ENCODE measurements at places on chromosomes 1 and 21.

- DNase-seq = no peak
Measured at GRCh38 chr1:105294838-105295237, 1545.1 kb downstream of the AMY1C start.

DNA sequence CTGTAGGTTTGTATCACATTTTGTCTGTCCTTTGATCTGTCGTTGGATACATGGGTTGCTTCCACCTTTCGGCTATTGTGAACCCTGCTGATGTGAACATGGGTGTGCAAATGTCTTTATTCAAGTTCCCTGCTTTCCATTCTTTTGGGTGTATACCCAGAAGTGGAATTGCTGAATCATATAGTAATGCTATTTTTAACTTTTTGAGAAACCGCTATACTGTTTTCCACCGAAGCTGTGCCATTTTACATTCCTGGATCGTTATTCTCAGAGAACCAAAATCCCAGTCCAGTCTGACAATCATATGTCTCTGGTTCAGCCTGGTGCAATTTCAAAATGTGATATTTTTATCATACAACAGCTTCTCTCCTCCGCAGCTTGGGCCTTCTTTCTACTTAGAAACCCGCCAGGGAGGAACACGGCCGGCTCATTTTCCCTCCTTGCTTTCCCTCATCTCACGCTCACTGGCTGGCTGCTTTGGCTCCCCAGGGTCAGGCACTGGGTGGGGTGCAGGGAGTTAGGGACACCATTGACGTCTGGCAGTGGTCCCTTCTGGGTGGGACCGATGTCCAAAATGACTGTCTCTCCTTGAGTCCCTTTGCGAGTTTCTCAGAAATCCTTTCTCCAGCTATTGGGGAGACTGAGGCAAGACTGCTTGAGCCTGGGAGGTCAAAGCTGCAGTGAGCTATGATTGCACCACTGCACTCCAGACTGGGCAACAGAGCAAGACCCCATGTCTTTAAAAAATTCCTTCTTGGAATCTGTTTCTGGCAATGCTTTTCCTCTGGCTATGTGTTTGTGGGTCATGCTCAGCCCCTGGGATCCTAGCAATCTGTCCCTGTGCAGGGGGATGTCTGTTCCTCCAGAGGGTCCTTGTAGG, 73.5 kb upstream of the AKT3 start:
- no peak for DNase-seq

DNA sequence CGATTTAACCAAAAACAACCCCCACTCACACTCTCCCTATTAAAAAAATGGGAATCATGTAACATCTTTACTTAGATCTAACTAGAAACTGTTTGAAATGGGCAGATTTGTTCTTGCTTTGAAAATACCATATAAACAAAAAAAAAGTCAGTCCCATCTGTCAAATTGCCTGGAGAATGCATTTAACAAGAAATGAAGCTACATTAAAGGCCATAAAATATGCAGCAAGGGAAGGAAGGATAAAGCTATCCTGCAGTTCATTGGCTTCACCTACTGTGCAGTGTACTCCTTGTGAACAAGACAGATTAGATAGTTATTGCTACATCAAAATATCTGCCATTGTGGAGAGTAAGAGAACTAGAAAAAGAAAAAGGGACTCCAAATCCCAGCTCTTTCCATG, 160.5 kb downstream of the LRRC7 start:
- DNase-seq = no peak

- no peak for DNase-seq
Measured at GRCh38 chr1:39474810-39475209, 16.6 kb upstream of the BMP8A start.

GRCh38 chr1:240500647-240501046, 111.3 kb downstream of the GREM2 start:
- DNase-seq = no peak

GRCh38 chr1:95916616-95917015, 682.6 kb downstream of the RWDD3 start:
- no peak for DNase-seq

DNA sequence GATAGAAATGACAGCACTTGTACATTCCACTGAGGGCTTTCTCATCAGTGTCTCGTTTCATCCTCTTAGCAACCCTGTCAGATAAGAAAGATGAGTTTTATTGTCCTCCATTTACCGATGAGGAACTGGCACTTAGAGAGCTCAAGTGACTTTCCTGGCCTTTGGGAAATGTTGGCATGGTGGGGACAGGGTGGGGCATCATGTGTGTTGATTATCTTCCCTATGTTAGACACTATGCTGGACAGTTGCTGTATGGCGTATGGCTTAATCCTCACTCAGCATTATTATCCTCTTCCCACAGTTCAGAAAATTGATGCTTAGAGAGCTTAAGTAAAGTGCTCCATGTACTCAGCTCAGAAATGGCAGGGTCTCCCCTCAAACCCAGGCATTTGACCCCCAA, 163.2 kb downstream of the CAMTA1 start:
- DNase-seq = no peak

GRCh38 chr1:111507411-111508201, 4.2 kb upstream of the ADORA3 start:
- DNase-seq = peak; percentile 99

GRCh38 chr1:113742515-113742914, 16.8 kb downstream of the PHTF1 start:
- no peak for DNase-seq

GRCh38 chr1:45846931-45847330, 43.5 kb downstream of the MAST2 start:
- DNase-seq = no peak

DNA sequence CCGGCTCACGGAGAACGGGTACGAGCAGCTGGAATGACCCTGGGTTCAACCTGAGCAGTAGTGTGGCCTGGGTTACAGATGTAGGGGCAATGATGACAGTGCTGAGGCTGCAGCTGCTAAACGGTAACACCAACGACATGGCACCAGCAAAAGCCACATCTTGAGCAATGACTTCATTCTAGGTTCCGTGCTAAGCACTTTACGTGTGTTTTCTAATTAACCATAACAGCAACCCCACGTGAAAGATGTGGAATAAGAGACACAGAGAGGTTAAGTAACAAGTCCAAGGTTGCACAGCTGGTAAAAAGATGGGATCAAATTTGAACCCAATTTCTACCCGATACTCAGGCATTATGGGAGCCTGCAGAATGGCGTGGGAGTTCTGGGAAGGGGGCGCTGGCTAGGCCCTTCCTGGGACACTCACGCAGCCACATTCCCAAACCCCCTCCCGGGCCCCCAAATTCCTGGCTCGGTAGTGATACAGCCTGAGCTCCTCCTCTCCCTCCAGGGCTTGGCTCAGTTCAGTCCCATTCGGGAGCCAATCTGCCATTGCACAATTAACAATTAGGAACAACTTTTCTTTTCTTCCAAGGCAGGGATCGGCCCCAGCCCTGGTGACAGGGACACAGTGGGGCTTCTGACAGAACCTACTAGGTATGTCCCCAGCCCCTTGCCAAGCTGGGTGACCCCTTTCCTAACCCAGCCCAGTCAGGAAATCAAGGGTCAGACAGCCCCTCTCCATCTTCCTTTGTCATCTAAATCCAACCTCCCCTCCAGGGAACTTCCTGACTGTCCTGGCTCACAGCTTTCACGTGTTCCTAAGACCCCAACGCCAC, 23.8 kb upstream of the ECE1 start:
- peak; percentile 88 for DNase-seq

DNA sequence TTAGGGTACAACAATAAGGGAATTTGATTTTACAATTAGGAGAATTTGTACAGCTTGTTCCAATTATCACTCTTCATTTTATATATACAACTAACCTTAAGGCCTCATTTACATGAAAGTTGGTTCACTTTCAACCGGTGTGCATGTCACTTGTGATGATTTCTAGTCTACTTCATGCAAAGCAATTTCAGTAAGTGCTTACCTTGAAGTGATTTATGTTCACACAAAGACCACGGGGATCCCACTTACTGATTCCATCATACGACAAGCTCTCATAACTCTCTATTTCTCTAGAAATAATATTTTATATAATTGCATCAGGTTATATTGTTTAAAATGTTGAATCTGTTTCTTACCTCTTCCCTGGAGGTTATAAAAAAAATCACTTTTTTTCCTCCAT, 100.3 kb upstream of the CHODL start:
- DNase-seq = no peak

- DNase-seq = no peak
Measured at GRCh38 chr1:179305450-179305849, 11.9 kb downstream of the SOAT1 start.

GRCh38 chr1:34928066-34928696, 1.3 kb downstream of the DLGAP3 start:
- no peak for DNase-seq

GRCh38 chr1:91325456-91325855, 79.2 kb downstream of the HFM1 start:
- DNase-seq = no peak

- no peak for DNase-seq
Measured at GRCh38 chr1:44049839-44050238, 18.6 kb upstream of the SLC6A9 start.

DNA sequence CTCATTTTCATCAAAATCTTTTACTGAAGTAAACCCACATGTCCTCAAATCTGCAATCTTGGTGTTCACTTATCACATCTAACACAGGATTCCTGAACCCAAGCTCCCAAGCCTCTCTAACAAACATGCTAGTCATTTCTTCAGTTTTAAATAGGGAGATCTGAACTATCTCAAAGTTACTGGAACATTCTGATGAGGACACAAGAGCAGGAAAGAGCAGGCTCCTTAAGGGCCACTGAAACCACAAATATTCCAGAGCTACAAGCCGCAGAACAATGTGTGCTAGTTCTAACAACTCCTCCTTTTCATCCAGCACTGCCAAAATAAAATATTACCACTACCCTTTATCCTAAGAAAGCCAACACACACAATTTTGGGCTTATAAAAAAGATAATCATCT, 38.9 kb downstream of the WARS2 start:
- no peak for DNase-seq

DNA sequence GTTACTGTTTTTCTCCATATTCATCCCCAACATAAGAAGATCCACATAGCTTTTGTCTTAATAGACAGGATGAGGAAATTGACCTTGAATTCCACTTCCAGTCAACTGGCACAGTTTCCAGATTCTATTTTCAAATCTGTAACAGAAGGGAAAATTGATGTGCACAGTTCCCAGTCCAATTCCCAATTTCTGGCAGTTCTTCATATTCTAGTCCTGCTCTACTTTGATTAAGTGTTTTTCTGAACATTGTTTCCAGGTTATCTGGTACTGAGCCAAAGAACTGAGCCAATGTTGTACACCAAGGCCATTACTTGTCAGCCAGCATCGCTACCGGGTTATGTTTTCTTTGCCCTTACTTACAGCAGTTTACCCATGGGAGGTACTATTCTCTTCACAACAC, 1755.4 kb downstream of the PLA2G4A start:
- no peak for DNase-seq

DNA sequence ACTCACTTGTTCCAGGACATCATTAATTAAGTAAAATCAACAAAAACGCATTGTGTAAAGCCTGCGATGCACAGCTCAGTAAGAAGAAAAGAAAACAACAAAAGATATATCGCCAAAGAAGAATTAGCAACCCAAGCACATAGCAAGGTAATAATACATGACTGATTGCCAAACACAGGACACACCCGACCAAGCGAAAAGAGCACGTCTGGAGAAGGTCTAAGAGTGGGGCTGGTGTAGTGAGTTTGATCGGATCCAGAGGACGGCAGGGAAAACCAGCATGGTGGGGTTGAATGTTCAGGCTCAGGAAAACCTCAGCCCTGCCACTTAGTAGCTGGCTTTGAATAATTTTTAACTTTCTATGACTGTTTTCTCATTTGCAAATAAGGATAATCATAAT, 69.8 kb downstream of the JAK1 start:
- no peak for DNase-seq

DNA sequence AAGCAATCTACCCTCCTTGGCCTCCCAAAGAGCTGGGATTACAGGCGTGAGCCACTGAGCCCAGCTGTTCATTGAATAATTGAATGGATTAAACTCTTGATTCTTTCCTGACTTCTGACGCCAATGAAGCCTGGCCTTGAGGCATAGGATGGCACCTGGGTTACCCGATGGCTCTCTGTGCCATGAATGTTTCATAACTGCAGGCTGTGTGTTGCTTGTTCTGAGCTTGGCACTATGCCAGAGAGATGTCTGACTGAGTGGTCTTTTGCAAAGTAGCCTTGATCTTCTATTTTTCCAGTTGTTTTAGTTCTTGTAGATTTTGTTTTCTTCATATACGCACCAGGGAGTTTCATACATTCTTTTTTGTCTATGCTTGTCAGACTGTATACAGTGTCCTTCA, 38.5 kb upstream of the AK4 start:
- DNase-seq = no peak
